ENCODE measurements at places on chromosomes 16 and 17.
A peak's percentile ranks its signal among the peaks of the same experiment; 100 is the strongest.

DNA sequence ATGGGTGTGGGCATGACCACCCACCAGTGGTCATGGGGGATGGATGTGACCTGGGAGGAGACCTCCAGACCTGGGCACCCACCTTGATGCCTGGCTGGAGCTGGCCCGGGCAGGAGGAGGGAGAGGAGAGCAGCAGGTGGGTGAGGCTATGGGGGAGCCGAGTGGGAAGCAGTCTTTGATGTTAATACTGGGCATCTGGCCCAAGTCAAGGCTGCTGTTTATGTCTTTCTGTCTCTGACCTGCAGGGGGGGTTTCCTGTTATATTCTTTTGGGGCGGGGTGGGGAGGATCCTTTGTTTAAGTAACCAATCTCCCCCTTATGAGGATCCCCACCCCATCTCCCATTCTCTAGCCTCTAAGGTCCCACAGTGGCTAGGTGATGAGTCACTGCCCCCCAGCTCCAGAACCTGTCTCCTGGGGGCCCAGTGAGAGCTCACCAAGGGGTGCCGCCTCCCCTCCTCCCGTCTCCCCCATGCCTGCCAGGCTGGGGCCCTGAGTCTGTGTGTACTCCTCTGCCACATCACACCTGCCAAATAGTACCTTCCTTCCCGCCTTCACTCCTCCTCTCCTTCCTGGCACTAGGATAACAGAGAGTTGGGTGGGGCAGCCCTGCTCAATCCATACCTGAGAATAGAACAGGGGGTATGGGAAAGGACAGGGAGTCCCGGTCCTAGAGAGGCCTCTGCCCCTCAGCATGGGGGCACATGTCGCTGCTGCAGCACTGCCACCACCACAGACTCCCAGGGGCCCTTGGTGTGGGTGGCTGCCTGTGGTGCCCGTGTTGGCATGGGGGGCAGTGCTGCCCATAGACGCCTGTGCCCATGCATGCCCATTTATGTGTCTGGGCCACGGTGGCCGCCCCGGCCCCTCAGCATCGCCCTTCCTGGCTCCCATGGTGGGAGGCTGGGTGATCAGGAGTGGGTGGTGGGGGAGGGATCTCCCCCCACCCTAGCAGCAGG, 7.3 kb downstream of the THRA start:
- peak; percentile 82 for DNase-seq

DNA sequence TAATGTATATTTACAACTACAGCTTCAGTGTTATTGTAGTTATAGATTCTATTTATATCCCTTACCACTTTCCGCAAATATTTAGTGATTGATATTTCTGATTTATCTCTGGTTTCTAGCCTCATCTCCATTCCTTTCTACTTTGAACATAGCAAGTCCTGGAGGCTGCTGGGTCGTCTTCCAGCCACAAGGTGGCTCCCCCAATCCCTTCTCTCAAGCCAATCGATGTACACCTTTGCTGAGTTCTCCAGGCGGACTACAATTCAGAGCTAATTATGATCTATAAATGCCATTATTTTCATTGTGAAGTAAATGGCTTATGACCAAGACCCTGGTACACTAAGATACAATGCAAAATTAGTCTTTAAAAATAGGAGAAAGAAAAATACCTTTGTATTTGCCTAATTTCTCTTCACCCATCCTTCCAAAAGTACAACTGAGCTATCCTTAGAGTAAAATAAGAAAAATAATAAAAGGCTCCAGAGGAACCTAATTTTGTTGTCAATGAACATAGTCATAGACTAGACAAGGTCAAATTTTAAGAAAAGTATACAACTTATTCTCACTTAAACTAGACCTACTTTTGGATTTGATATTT, 122.1 kb downstream of the SKAP1 start:
- peak; percentile 58 for DNase-seq

- DNase-seq, result no peak
Measured at GRCh38 chr17:8386841-8387240, 3.8 kb upstream of the RPL26 start.

DNA sequence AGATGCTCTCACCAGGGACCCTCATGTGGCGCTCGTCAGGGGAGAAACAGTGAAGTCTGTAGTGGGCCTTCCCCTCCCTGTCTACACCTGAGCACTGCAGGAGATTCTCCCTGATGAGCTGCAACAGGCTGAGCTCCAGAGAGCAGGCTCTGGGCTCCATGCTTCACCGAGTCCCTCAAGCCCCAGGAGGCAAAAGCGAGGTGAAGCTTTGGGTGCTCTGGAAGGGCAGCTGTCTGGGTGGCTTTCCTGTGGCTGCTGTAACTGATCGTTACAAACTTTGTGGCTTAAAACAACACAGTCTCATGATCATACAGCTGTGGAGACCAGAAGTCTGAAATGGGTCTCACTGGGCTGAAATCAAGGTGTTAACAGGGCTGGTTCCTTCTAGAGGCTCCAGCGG, 12.1 kb upstream of the CD300LD start:
- no peak for DNase-seq

DNA sequence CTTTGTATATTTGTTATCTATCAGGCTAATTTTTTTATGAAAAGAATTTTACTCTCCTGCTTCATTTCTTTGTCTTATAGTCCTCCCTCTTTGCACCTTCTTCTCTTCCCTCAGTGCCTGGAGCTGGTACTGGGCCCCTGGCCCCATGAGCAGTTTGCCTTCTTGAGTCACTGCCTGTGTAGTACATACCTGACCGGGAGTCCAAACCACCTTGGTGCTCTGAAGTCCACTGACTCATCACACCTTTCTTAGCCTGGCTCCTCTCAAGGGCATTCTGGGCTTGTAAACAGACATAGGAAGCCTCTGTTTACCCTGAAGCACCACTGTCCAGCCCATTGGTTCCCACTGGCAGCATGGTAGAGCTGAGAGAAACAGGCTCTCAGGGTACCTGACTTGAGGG, 11.0 kb upstream of the TACO1 start:
- no peak for DNase-seq

DNA sequence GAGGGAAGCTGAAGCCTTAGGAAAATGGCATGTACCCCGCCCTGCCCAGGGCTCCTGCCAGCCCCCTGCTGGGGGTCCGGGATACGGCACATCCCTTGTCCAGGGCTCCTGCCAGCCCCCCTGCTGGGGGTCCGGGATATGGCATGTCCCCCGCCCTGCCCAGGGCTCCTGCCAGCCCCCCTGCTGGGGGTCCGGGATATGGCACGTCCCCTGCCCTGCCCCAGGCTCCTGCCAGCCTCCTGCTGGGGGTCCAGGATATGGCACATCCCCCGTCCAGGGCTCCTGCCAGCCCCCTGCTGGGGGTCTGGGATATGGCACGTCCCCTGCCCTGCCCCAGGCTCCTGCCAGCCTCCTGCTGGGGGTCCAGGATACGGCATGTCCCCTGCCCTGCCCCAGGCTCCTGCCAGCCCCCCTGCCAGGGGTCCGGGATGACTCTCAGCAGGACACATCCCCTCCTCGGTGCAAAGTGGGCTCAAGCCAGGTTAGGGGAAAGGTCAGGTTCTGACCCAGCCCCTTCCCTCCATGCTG, 43.2 kb downstream of the RPH3AL start:
- no peak for DNase-seq

GRCh38 chr16:87706278-87707000, 59.3 kb downstream of the KLHDC4 start:
- no peak for DNase-seq

GRCh38 chr16:27355610-27356009, 41.8 kb downstream of the IL4R start:
- DNase-seq, result peak; percentile 52

DNA sequence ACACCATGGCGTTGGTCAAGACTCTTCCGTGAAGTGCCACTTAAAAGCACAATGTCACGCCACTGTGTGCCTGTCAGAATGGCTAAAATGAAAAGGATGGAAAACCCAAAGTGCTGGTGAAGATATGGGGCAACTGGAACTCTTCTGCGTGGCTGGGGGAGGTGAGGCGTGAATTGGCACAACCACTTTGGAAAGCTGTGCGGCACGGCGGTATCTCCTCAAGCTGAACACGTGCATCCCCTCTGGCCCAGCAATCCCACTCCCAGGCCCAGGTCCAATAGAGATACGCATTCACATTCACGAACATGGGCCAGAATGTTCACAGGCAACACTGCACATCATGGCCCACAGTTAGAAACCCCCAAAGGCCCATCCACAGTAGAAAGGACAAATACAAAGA, 8.9 kb downstream of the DUSP3 start:
- no peak for DNase-seq

DNA sequence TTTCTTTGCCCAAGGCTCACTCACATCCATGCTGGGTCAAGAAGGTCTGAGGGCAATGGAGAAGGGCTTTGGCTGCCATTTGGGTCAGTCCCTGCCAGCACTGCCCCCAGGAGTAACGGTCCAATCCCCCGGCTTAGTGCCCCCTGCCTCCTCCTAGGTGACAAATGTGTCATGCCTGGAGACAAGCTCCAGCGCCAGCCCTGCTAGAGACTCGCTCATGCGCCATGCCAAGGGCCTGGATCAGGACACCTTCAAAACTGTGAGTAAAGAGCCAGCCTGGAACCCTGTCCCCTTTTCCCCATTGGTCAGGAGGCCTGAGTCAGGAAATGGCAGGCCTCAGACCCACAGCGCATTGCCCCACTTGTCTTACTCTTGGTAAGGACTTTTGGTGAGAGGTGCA, 3.3 kb downstream of the CHCT1 start:
- DNase-seq, result no peak

GRCh38 chr17:77359236-77359635, 218.5 kb downstream of the SEC14L1 start:
- no peak for DNase-seq

DNA sequence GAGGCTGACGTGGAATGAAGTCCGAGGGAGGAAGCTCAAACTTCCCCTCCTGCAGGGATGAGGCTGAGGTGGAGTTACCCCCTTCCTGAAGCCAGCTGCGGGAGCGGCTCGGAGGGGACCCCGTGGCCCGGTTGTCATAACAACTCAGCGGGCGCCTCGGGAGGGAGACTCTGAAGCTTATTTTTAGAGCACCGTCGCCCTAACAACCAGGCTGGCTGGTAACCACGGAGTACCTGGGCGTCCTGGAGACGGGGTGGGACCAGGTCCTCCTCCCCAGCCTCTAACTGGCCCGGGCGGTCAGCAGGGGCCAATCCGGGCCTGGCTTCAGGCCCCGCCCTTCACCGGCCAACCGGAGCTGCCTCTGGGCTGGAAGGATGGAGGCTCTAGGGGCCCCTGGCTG, 27.7 kb downstream of the NECAB2 start:
- DNase-seq, result no peak

- DNase-seq, result no peak
Measured at GRCh38 chr16:87837627-87838289, 31.5 kb downstream of the SLC7A5 start.

- no peak for DNase-seq
Measured at GRCh38 chr16:243348-243747, 8.7 kb downstream of the FAM234A start.

DNA sequence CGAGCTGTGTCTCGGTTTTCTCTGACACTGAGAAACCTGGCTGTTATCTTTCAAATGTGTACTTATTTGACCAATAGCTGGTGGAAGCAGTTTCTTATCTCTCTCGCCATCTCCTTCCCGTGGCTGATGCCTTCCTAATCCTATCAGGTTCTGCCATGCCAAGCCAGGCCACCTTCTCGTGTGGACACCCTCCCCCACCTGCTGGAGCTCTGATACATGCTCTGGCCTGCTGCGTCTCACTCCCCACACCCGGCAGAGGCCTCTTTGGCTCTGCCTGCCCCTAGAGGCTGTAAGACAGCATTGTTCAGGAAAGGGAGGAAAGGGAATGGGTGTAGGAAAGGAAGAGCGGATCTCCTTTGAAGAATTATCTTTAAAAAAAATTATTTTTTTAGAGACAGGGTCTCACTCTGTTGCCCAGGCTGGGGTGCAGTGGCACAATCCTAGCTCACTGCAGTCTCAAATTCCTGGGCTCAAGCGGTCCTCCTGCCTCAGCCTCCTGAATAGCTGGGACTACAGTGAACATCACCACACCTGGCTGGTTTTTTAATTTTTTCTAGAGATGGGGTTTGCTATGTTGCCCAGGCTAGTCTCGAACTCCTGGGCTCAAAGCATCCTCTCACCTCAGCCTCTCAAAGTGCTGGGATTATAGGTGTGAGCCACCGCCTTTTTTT, 7.5 kb upstream of the ARMC5 start:
- peak; percentile 77 for DNase-seq

- peak; percentile 68 for DNase-seq
Measured at GRCh38 chr17:73156166-73156840, 8.5 kb upstream of the SSTR2 start.

GRCh38 chr17:38656959-38657823, 17.6 kb downstream of the EPOP start:
- DNase-seq, result no peak

DNA sequence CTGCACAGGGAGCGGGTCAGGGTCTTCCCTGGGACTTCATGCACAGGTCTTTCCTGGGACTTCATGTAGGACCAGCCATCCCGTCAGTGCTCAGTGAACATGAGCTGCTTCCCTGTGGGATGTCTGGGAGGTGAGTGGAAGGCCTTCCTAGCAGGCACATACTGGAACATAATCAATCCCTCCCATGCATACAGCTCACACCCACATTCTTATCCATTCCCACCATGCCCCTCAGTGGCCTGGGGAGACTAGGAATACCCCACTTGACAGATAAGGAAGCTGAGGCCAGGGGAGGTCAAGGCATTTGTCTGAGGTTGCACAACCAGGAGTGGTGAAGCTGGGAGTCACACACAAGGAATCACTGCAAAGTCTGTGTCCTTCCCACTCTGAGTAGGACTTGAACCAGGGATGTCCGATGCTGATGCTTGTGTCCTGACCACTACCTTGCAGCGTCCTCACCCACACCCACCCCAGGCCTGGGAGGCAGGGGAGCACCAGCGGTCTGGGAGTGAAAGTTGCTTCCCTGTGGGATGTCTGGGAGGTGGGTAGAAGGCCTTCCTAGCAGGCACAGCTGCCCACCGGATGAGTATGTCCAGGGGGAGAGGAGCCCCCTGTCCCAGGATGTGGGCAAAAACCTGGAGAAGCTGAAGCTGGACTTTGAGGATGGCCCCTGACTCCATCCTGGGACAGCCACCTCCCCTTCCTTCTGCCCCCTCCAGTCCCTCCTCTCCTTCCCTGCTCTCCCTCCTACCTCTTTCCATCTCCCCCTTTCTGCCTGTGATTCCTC, 1.0 kb upstream of the NLRC5 start:
- no peak for DNase-seq

GRCh38 chr17:80964859-80965580, 26.6 kb upstream of the CHMP6 start:
- no peak for DNase-seq

GRCh38 chr17:71802663-71803062, 318.2 kb upstream of the SOX9 start:
- DNase-seq, result no peak

All from MCF 10A (cell line).